Cardiac septum (tissue), 1 donor: ENCODE measurements at places on chromosomes 16 and 17. TPM values are rescaled to one million over a fixed set of nuclear protein-coding genes. Genes with fewer than 3 reads are reported as not detected.

NPTX1 gene
- 0.62 TPM for total RNA-seq

ORAI3 gene
- total RNA-seq: 9.5 TPM

DNA sequence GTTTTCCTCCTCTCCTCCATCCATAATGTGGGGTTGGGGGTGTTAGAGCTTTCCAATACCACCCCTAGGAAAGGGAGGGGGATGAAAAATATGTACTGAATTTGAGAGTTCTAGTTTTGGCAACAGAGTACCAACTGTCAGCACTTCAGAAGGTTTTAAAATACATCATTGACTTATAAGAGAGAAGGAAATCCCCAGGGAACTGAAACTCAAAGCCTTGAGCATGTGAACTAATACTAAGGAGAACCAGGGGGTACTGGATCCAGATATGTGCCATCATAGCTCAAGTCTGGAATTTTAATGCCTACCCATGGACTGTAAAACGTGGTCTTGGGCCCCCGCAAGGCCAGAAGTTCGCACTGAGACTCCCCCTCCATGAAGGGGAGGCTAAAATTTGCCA is 15.8 kb downstream of the CACNG5 start:
- DNase-seq: no peak

CCL17 gene
- total RNA-seq: not detected

SNAI3 gene
- 0.97 TPM for total RNA-seq

DNA sequence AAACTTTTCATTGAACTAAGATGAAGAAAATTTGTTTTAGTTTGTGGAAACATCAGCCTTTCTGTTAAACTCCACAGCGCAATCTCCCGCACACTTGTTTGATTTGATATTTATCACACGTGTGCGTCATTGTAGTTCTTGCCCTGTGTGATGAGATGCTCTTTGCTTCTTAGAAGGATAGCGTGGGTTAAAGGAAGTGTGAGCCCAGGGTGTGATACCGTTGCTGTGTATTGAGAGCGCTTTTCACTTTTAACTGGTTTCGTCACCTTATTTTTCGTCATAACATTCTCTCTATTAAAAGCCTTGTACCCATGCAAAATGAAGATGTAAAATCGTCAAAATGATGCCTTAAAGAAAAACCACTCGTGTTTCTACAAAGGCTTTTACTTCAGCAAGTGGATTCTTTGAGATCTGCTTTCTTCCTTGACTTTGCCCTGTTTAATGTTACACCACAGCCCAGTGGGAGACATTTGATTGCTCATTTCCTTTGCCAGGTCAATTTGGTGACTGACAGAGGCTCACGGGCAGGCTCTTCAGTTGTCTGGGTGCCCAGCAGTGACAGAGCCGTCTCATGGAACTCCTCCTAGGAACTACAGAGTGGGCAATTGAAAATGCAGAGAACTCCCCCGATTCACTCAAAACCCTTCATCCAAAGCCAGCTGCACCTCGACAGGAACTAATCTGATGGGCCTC is 61.1 kb downstream of the RPA1 start:
- no peak for DNase-seq

KRTAP17-1 gene
- total RNA-seq: not detected

CCL5 gene
- 2.6 TPM for total RNA-seq

DNA sequence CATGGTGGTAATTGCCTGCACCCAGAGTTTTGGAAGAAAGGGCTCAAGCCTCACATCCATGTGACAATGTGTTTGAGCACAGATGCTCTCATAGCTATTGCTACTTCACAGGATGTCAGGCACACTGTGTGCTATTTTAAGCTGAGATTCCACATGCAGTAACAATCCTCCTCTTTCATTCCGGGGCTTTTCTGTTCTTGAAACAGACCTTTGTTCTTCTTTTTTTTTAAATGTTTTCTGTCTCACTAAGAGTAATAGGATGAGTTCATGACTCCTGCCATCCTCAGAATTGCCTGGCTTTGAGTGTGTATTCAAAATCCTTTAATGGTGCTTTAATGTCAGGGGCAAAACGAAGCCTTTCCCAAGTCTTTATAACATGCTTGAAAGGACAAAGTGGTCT is 198.9 kb downstream of the ABCC12 start:
- no peak for DNase-seq

- DNase-seq: no peak
Observed at GRCh38 chr16:4918781-4919251, 18.1 kb downstream of the PPL start.

GRIN2C gene
- total RNA-seq: 0.70 TPM

CD300LF gene
- 0.46 TPM for total RNA-seq

SLC12A3 gene
- total RNA-seq: not detected
